ENCODE measurements at places on chromosomes 12 and 14.

DNA sequence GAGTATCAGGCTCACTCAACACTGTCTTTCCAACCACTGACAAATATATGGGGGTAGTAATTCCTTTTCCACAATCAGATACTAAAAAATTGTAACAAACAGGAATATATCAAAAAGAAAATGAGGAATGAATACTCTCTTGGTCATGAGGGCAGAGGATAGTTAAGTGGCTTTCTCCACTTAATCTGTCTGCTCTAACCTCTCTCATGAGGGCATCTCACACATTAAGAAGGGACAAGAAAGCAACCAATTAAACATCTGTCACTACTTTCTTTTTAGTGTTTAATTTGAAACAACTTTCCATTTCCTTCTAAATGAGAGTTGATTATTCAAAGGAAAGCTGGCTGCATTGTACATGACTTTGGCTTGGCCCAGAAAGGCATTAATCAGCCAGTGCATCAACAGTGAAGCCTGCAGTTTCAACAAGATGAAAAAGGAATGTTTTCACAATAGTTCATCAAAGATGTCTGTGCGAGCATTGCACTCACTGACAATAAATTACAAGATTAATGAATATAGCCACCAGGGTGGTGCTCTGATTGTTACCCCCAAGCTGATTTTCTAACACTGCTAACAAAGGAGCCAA is 142.0 kb downstream of the SEC23A start:
- DNase-seq = peak; percentile 34

DNA sequence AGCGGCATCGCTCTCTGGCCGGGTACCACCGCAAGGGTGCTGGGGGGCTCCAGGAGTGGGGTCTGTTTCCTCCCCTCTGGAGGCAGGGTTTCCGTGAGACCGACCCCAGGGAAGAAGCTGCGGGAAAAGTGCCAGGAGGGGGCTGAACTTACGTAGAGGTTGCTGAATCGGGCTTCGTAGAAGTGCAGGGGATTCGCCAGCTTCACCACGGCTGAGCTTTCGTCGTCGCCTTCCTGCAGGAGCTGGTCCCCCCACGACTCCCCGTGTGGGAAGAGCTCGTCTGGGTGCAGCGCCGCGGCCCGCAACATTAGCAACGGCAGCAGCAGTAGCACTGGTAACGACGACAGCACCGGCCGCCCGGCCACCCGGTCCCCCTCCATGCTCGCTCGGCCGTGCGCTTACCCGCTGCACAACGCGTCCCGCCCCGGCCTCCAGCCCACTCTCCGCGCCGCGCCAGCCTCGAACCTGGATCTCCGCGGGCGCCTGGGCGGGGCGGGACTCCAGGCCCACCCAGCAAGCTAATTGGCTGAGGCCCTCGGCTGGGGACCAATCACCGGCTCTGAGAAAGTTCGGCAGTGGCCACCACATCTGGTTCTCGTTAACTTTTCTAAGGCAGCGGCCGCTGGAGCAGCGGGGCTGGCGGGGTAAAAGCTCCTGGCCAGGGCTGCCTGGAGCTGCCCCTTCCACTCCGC is at the start of gene NID2:
TSS of gene NID2 (minus strand) at position 445 of the 692 bp plus-strand sequence. CDS start at position 380, 65 bp downstream.
- DNase-seq = peak; percentile 96

- DNase-seq = no peak
These were observed 138.5 kb upstream of the SYT1 start for GRCh38 chr12:78725951-78726580.

- no peak for DNase-seq
These were observed 57.9 kb downstream of the ZFYVE21 start for GRCh38 chr14:103773521-103773920.

GRCh38 chr12:50402264-50403000 is 1.7 kb downstream of the LARP4 start:
- no peak for DNase-seq

DNA sequence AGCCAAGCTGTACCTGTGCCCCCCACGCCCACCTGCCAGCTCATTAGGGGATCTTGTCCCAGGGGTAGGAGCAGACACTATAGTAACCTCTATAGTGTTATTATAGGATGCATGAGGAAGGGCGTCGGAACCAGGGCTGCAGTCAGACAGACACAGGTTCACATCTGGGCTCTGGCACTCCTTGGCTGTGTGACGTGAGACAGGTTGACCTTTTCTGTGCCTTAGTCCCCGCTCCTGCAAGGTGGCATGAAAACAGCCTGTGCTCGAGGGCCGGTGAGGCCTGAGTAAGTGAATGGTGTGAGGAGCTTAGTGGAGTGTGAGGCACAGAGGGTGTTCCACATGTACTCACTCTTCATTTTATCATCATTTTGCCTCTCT is 19.0 kb downstream of the ASB2 start:
- no peak for DNase-seq

DNA sequence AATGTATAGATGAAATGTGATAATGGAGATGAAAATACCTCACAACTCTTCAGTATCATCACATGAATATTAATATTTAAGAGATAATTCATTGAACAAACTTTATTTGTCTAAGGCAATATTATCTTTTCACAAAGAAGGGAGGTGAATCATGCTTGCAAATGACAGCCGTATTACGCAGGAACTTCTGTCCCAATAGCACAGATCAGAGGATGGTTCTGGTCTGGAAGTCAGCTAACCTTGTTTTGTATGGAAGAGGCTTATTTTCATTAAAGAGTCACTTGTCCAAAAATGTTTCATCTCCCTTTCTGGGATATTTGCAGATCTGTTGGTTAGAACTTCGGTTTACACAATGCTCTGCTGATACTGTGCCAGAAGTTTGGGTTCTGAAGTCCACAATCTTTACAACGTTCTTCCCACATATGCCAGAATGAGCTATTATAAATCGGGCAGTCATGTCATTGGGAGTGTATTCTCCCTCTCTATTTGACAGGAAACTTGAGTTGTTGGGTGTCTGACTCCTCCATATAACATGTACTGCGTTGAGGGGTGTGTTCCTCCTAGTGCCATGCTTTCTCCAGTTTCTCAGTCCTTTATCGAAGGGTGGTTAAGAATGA is 29.8 kb downstream of the YY1 start:
- no peak for DNase-seq

DNA sequence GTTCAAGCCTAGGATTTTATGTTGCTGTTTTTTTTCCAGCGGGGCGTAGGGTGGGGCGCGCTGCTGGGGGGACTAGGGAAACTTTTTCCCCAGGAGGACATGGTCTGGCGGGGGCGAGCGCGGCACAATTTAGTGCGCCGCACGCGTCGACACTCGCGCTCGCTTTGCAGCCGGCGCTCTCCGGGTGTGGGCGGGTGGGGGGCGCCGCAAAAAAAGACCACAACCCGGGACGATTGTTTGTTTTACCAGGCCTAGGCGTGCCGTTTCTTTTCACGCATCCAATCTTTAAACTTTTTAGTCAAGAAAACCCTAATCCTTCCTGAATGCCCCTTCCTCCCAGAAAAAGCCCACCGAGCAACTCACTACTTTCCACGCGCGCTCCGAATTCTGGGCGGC is 865 bp upstream of the ZFP36L1 start:
- no peak for DNase-seq

- no peak for DNase-seq
These were observed 67.9 kb upstream of the LIN7A start for GRCh38 chr12:81005606-81006005.

- no peak for DNase-seq
These were observed 212.1 kb upstream of the RTL1 start for GRCh38 chr14:101115652-101116051.
